ENCODE measurements at places on chromosomes 11 and 22. TPM values are rescaled to one million over a fixed set of nuclear protein-coding genes. Genes with fewer than 3 reads are reported as not detected.

DNA sequence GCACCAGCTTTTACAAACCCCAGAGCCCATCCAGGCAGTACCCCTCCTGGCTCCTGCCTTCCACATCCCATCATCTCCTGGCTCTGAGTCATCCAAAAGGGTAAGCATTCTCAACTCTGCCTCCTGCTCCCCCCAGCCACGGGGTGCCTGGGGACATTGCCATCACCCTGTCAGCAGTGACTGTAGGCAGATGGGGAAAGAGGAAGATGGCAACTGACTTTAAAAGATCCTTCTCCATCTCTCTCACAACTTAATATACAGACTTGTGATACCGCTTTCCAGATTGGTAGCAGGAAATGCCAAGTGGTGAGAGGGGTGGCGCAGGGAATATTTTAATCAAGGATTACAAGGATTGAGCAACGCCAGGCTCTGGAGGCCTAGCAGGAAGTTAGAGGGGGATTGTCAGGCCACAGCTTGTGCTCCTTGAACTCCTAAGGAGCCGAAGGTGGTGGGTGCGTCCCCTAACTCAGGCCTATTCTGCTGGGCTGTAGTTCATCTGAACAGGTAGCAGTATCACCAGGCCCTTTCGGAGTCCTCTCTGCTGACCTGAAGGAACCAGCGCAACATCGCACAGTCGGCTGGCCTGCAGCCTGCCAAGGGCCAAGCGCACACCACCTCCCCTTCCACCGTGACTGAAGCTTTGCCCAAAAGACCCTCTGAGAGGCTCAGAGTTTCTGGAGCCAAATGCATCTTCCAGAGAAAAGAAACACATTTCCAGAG, 83.3 kb downstream of the ZC3H12C start:
- DNase-seq, result no peak

- DNase-seq, result no peak
Observed at GRCh38 chr11:12085371-12086251, 24.8 kb upstream of the MICAL2 start.

GRCh38 chr22:35864545-35865165, 147.0 kb downstream of the APOL5 start:
- no peak for DNase-seq

Gene GRAP2
- not detected for total RNA-seq

DNA sequence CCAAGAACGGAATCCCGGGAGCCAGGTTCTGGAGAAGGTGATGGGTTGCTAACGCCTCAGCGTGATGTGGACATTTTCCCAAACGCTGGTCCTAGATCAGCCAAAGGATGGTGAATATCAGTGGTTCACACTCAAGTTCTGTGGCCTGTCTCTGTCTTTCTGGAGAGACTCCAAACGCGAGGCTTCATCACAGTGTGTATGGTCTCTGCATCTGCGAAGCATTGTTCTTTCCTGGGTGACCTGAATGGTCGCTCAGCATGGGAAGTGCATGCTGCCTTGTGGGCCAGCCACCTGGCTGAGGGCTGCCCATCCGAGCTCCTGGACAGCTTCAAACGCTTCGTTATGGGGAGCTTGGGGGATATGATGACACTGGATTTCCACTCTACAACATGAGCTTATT, 810.0 kb downstream of the TBC1D22A start:
- DNase-seq, result no peak

GRCh38 chr22:35596821-35597220, 20.3 kb downstream of the MB start:
- no peak for DNase-seq

All from neural progenitor cell (in vitro differentiated cells).